ENCODE measurements at places on chromosomes 1 and 21. TPM values are rescaled to one million over a fixed set of nuclear protein-coding genes. Genes with fewer than 3 reads are reported as not detected.

DNA sequence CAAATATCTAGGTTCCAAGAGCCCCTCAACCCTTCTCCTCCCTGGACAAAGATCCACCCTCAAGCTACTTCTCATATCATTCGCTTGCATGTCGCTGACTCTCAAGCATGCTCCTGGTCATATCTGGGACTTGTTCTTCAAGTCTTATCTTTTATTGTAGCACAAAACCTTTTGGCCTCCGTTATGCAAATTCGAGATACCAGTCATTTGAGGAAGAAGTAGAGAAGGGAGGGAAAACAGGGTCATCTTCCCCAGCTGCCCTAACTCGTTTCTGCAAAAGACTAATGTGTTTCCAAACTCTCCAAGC lies 63.8 kb upstream of the ETS2 start:
- DNase-seq = no peak
- no peak overlapping the region for H3K4me3 ChIP-seq
- H3K36me3 ChIP-seq = no peaks in the 10 kb centered on the region
- no peaks in the 10 kb centered on the region for H3K27me3 ChIP-seq
- H3K27ac ChIP-seq = no peak overlapping the region
- peaks cover 5% of the 10 kb centered on the region for H3K4me1 ChIP-seq

TRIM67 gene
- 0.03 TPM for total RNA-seq

DNA sequence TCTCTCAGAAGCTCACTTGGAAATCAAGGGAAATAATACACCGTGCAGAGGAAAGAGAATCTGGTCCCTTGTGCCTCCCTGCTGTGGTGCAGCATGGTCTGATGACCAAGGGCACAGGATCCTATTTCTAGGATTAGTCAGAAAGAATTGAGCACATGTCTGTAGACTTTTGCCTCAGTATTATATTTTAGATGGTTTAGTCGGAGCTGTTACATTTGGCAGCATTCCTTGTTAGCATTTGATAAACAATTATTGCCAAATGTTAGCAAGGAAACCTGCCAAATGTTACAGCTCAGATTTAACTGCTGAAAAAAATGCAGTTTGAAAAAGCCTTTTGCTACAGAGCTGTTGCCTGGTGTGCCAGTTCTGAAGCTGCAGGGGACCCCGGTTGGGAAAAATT lies 183.5 kb upstream of the DPYD start:
- no peaks in the 10 kb centered on the region for H3K4me1 ChIP-seq
- no peaks in the 10 kb centered on the region for H3K36me3 ChIP-seq
- H3K4me3 ChIP-seq = no peak overlapping the region
- H3K27me3 ChIP-seq = no peaks in the 10 kb centered on the region
- no peak for DNase-seq

RBP7 gene
- 7.2 TPM for total RNA-seq

GRCh38 chr1:46368791-46369190 lies 25.3 kb upstream of the FAAH start:
- H3K27ac ChIP-seq = no peak overlapping the region
- H3K27me3 ChIP-seq = no peaks in the 10 kb centered on the region
- H3K4me1 ChIP-seq = no peaks in the 10 kb centered on the region
- H3K36me3 ChIP-seq = peaks cover 57% of the 10 kb centered on the region

F5 gene
- total RNA-seq = 2.0 TPM

GRCh38 chr21:34215501-34215900 lies 142.1 kb downstream of the MRPS6 start:
- no peaks in the 10 kb centered on the region for H3K4me1 ChIP-seq
- no peak overlapping the region for H3K27ac ChIP-seq
- no peaks in the 10 kb centered on the region for H3K36me3 ChIP-seq
- no peaks in the 10 kb centered on the region for H3K27me3 ChIP-seq
- DNase-seq = no peak

GRCh38 chr21:25565272-25566211 lies 41.7 kb downstream of the MRPL39 start:
- DNase-seq = no peak
- H3K27me3 ChIP-seq = no peaks in the 10 kb centered on the region
- no peak overlapping the region for H3K4me3 ChIP-seq
- peaks cover 19% of the 10 kb centered on the region for H3K4me1 ChIP-seq
- H3K27ac ChIP-seq = no peak overlapping the region

LCE1B gene
- not detected for total RNA-seq

ZSCAN20 gene
- total RNA-seq = 5.2 TPM

DNA sequence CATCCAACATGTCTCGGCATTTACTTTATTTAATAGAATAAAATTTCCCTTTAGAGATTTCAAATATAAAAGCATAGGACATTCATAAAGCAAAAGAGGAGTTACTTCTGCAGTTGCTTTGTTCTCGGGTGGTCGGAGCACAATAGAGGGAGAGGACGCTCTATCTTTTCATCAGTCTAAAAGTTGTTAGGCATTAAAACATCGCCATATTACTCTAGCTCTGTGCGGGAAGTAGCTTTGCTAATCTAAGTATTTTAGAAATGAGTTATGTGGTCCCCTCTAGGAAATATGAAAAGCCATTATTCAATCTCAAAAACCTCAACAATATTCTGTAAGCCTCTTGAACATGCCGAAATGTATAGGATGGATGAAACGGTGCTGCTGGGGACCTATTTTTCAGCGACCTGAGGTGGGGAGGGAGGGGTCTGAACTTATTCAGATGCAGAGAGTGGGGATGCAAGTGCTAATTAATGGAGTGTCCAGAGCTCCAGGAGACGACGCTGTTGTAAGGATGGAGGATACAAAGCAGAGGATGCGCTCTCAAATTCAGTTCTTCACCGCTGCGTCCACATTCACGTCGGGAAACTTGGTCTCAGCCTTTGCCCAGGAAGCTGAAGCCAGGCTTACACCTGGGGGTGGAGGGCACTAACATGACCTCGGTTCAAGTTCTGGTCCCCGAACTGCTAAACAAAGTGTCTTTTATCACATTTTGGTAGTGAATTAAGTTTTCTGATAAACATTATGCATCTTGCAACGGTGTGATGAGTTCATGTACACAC lies 6.3 kb downstream of the CDKN2C start:
- peak overlapping the region; percentile 86 for H3K4me3 ChIP-seq
- H3K27me3 ChIP-seq = no peaks in the 10 kb centered on the region
- peaks cover 2% of the 10 kb centered on the region for H3K4me1 ChIP-seq
- no peak for DNase-seq
- peak overlapping the region; percentile 87 for H3K27ac ChIP-seq
- no peaks in the 10 kb centered on the region for H3K36me3 ChIP-seq

- no peak overlapping the region for H3K4me3 ChIP-seq
- no peaks in the 10 kb centered on the region for H3K27me3 ChIP-seq
- no peaks in the 10 kb centered on the region for H3K4me1 ChIP-seq
- no peak for DNase-seq
Measured at GRCh38 chr1:119101563-119101962, 38.9 kb downstream of the WARS2 start.

DNA sequence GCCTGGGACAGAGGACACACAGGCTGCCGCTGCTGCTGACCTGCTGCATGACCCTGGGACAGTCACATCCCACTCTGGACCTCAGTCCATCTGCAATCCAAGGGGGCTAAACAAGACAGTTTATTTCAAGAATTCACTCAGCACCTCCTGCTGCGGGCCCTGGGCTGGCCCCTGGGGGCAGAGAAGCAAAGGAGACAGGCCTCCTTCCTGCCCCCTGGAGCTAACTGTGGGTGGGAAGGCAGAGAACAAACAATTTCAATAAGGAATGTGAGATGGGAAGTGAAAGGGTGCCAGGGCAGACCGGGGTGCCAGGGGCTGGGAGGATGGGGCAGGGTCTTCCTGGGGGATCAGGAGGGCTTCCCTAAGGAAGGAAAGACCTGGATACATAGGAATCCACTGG lies 60.0 kb downstream of the TAS1R2 start:
- no peaks in the 10 kb centered on the region for H3K27me3 ChIP-seq
- H3K4me3 ChIP-seq = no peak overlapping the region
- no peak for DNase-seq
- H3K4me1 ChIP-seq = no peaks in the 10 kb centered on the region

FABP3 gene
- total RNA-seq = 52.9 TPM

GRCh38 chr1:67013573-67013972 lies 40.4 kb downstream of the SLC35D1 start:
- H3K36me3 ChIP-seq = no peaks in the 10 kb centered on the region
- no peaks in the 10 kb centered on the region for H3K27me3 ChIP-seq

DNA sequence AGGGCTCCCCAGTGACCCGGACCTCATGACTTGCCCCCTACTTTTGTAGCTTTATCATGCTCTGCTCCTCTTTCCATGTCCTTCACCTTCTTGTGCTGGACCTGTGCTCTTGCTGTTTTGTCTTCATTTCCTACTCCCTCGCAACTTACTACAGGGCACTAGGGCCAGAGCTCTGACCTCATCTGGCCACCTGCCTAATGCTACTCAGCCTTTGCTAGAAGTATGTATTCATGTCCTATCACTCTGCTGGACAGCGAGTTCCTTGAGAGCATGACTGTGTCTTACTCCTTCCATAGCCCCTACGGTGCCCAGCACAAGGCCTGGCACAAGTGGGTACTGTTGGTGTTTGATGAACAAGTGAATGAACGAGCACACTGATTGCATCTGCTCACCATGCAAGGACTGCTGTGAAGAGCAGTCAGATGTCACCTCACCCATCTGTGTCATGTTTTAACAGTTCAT lies 1.9 kb downstream of the MTFR1L start:
- no peaks in the 10 kb centered on the region for H3K36me3 ChIP-seq
- H3K27ac ChIP-seq = no peak overlapping the region
- no peak for DNase-seq

KIAA0040 gene
- total RNA-seq = 58.7 TPM

GRCh38 chr1:113140588-113141446 lies 67.8 kb downstream of the LRIG2 start:
- peak overlapping the region; percentile 19 for H3K27ac ChIP-seq
- H3K36me3 ChIP-seq = no peaks in the 10 kb centered on the region
- DNase-seq = peak; percentile 62
- no peak overlapping the region for H3K4me3 ChIP-seq

GRCh38 chr1:222234351-222234750 lies 313.6 kb downstream of the HHIPL2 start:
- H3K27ac ChIP-seq = no peak overlapping the region
- H3K36me3 ChIP-seq = no peaks in the 10 kb centered on the region
- no peaks in the 10 kb centered on the region for H3K27me3 ChIP-seq
- H3K4me3 ChIP-seq = no peak overlapping the region
- DNase-seq = no peak

GRCh38 chr1:248792342-248792741 lies 33.4 kb downstream of the SH3BP5L start:
- H3K36me3 ChIP-seq = no peaks in the 10 kb centered on the region
- no peaks in the 10 kb centered on the region for H3K27me3 ChIP-seq
- H3K4me1 ChIP-seq = no peaks in the 10 kb centered on the region
- no peak overlapping the region for H3K27ac ChIP-seq

- DNase-seq = no peak
- H3K36me3 ChIP-seq = no peaks in the 10 kb centered on the region
- no peaks in the 10 kb centered on the region for H3K27me3 ChIP-seq
- peaks cover 21% of the 10 kb centered on the region for H3K4me1 ChIP-seq
Measured at GRCh38 chr1:183278739-183279591, 92.9 kb downstream of the LAMC2 start.
